ENCODE measurements at places on chromosomes 16 and 17.

DNA sequence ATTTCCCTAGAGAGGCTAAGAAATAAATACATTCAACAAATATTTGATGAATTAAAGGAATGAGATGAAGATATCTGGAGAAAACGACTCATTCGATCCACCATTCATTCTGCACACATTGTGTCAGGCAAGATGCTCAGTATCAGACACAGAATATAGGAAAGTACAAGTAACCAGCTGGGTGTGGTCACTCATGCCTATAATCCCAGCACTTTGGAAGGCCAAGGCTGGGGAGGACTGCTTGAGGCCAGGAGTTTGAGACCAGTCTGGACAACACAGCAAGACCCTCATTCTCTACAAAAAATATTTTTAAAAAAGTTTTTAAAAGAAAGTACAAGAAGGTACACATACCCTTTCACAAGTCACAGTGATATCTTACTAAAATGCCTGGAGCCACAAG is 42.3 kb downstream of the CRLF3 start:
- no peak for DNase-seq

DNA sequence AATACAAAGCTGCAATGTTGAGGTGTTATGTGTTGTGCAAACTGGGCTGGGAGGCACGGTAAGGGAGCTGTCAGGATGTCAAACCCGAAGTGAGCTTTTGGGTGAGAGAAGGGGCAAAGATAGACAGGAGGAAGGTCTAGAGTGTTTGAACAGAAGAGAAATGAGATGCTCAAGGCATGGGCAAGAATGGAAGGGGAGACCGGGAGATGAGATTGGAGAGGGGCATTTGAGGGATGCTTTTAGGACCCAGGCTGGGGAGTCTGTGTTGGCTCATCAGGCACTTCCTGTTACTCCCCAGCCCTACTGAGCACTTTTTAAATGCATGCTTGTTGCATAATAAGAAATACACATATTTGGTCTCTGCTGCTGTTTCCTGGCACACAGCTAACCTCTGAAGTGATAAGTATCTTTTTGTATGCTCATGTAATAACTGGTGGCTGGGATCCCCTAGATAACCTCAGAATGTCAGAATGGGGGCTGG is 13.7 kb downstream of the UNC45B start:
- DNase-seq: peak; percentile 57

- DNase-seq: no peak
Observed at GRCh38 chr17:38538906-38539305, 66.8 kb downstream of the SRCIN1 start.

- no peak for DNase-seq
Observed at GRCh38 chr16:50024207-50024606, 818 bp upstream of the CNEP1R1 start.

DNA sequence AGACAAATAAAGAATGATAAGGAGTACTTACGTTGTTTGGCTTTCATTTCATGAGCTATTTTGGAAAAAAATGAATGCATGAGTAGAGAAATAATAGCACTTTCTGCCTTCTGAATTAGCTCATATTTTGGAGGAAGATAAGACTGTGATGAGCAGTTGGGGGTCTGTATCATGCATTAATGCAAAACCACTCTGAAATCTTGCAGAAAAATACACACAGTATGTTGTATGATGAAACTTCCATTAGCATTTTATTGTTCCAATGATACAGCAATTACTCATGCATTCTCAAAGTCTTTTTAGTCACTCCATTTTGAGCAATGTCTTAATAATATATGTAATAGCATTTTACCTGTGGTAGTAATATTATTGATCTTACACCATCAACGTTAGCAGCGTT is 571.0 kb downstream of the CDH8 start:
- no peak for DNase-seq

DNA sequence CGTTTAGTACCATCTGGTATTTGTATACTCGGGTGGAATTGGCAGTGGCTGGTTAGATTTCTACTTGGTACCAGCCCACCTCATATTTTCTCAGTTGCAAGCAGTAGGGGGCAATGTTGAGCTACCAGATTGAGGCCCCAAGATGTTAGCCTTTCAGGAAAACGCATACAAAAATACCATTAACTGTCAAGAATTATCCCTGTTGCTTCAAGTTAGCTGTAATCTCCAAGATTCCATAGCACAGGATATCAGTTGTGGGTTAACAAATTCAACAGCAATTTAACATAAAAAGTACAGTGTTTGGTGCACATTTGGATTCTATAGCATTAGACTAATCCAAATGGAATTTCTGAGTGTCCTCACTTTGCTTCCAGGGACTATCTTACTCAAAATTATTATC is 188.2 kb downstream of the FTO start:
- DNase-seq: peak; percentile 21

Data from CD4-positive, alpha-beta T cell treated with Interleukin-6 at 100 ng/mL for 8 hours (primary cell).